DMS79 (cell line): ENCODE measurements at places on chromosomes 6 and 20.

DNA sequence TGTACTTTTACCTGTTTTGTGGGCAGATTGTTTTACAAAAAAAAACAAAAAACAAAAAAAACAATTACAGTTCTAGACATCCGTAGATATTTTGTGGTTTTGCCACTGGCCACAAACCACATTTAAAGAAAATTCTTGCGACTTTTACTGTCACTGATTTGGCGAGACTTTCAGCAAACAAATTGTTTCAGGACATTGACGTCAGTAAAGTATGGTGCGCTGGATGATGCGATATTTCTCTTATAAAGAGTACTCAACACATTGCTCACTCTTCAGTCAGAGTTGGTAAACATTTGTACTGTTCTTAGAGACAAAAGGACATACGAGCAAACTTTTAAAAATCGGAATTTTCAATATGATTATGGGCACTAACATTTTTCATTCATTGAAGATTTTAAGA, 229.8 kb downstream of the HAO1 start:
- DNase-seq = no peak

GRCh38 chr6:144158133-144158532, 7.8 kb downstream of the STX11 start:
- DNase-seq = no peak

DNA sequence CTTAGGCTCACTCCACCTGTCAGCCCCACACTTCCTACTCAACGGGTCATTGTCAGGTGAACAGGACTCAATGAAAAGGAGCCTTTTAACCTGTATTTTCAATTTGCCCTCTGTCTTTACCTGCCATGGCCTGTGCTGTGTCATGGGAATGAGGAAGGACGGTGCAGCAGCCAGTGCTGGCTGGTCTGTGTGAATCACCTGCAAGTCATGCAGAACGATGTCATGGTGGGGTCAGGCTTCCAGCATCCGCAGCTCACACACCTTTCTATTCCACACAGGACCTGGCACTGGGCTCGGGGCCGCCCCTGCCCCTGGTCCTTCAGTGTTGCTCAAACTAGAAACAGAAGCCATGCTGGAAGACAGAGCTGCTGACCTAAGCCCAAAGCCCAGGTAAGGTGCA, 188.7 kb upstream of the GMDS start:
- no peak for DNase-seq

DNA sequence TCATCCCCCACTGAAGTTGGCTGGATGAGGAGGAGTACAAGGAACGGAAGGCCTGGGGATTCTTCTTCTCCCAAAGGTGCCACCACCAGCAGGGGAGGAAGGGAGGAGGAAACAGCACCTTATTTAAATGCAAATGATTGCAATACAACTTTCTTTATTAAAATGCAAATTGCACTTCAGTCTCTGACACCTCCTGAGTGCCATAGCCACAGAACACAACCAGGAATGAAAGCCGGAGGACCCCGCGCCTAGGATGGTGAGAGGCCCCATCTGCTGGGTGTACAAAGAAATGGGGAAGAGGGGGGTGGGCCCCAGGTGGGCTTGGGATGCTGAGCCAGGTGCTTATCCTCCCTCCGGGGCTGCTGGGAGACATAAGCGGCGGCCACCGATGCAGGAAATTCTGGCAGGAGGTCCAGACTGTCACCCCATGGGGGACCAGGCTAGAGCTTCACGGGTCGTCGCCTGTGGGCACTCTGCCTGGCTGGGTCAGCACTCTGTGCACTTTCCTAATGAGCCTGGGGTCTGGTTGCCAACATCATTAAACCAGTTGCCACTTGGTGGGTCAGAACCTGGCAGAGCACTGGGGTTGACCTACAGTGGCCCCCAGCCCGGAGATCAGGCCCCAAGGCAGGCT, 154.2 kb upstream of the MLN start:
- no peak for DNase-seq

DNA sequence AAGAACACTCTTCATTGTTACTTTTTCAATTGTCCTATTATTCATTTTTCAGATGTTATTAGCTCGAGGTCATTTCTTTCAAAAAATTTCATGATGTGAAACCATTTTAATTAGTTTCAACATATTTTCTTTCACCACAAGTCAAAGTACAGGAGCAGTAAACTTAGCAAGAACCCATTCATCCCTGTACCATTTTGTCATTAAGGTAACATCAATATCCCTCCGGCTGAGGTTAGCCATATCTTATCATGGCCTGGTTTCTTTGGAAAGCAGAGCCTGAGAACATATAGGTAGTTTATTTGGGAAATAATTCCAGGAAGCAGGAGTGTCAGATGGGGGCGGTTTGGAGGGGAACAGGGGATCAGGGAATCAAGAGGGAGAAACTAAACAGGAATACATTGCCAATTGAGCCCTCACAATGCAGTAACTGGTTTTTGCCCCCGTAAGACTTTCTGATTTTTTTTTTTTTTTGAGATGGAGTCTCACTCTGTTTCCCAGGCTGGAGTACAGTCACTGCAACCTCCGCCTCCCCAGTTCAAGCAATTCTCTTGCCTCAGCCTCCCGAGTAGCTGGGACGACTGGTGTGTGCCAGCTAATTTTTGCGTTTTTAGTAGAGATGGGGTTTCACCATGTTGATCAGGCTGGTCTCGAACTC, 83.7 kb downstream of the MKKS start:
- no peak for DNase-seq

DNA sequence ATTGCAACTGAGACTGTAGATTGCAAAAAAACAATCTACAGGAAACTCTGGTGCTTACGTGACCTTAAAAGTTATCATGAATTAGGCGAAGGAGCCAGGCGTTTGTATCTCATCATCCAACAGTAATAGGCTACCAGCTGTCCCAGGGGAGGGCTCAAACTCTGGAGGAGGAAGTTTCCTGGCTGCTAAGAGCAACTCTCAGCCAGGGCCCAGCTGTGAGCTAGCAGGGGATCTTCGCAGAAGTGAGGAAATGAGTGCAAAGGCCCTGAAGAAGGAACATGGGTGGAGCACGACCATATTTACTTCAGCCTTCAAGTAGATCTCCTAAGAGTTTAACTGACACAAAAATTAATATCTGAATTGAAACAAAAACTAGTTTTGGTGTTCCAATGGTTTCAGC, 686.9 kb upstream of the MAP3K7 start:
- no peak for DNase-seq
